ENCODE measurements at places on chromosomes 12 and 14. TPM values are rescaled to one million over a fixed set of nuclear protein-coding genes. Genes with fewer than 3 reads are reported as not detected.

PPM1A gene
- total RNA-seq = 50.2 TPM

ESRRB gene
- not detected for total RNA-seq

TRPV4 gene
- 4.5 TPM for total RNA-seq

MMP17 gene
- 4.1 TPM for total RNA-seq

KSR2 gene
- total RNA-seq = 1.4 TPM

KLRB1 gene
- total RNA-seq = 3.3 TPM

C2CD5 gene
- 38.0 TPM for total RNA-seq

EXD2 gene
- total RNA-seq = 25.2 TPM

FITM1 gene
- 1.1 TPM for total RNA-seq

KRT77 gene
- total RNA-seq = not detected

SMCO2 gene
- total RNA-seq = 0.38 TPM
